ENCODE measurements at places on chromosomes 12 and 14.

DNA sequence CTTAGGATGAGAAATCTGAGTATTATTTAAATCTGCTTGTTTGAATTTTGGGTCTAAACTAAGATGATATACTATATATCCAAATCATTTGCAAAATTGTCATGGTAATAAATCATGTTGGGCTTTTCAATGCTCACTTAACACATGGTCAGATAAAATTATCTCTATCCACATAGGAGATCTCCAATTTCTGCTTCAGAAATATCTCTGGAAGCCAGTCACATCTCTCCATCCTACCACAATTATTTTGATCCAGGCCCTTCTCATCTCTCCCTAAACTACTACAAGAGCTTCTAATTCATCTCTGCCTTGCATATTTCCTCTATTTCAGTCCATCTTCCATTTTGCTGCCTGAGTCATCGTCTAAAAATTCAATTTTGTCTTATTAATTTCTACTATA is 3.8 kb downstream of the DCN start:
- no peak for DNase-seq

GRCh38 chr12:96486751-96487613 is 2.4 kb upstream of the CFAP54 start:
- DNase-seq, result no peak

- DNase-seq, result no peak
These were observed 475.5 kb downstream of the AACS start for GRCh38 chr12:125540580-125541204.

DNA sequence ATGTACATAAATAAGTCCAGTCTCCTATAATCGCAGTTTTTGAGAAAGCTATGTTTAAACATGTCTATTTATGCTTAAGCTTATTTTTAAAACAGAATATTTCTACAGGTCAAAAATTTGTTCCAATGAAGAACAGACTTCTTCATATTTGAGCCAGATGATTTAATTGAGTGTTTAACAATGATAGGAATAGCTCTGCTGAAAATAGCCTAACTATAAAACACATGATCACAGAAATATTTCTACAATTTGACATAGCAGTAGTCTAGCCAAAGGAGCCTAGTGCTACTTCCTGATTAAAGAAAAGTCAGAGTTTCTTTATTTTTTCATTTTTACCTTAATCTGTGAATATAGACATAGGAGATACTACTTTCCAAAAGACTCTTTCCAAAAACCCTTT is 29.4 kb downstream of the DCP1B start:
- DNase-seq, result no peak

DNA sequence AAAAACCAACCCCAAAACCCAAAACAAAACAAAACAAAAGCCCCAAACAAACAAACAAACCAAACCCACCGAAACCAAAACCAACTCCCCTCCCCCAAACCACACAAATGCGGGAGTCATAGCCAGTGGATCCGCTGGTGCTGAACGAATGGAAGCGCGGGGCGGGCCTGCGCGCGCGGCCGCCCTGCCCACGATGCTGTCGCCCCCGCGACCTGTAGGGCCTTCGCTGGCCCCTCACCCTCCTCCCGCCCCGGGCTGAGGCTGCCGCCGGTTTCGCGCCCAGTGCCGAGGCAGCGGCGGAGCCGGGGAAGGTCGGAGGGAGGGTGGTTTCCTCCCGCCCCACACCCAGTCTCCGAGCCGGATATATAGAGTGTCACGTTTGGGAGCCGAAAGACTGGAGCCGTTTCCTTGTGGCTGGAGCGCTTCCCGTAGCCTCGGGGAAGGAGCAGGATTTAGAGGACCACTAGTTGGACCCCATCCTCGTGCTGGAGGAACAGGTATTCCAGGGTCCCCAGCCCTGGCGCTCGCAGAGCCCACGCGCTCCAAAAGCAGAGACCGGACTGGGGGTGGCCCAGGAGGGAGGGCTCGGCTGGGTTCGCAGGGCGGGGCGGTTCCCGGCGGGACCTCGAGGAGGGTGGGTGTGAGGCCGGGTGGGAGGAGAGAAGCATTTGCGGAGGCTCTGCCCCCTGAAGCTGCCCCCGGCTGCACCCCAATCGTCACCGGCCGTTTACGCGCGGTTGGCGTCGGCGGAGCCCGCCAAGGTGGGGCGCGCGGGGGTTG is at the start of gene FAR2:
Gene FAR2 (plus strand): TSS at position 368 of the 780 bp plus-strand sequence. CDS start 121,172 bp downstream, outside the sequence.
- DNase-seq, result peak; percentile 58

- DNase-seq, result no peak
These were observed 125.3 kb upstream of the HIF1A start for GRCh38 chr14:61569812-61570548.

DNA sequence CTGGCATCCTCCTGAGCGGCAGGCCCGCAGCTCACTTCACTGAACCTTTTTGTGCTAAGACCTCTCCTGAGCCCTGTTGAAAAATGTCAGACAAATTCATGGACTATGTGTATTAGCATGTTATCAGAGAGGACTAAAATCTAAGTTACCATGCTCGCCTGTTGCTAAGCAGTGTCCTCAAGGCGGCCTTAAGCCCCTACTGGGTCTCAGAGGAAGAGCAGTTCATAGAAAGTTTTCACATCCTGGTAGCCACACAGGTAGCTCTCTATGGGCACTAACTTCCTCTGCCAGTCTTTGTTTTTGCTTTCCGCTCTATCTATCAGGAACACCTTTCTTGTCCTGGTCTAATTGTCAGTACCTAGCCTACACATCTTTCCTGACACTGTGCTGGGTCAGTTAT is 306.6 kb upstream of the MIS18BP1 start:
- no peak for DNase-seq

- no peak for DNase-seq
These were observed 18.3 kb downstream of the SLC25A47 start for GRCh38 chr14:100341301-100342031.

- no peak for DNase-seq
These were observed 72.4 kb downstream of the NT5DC3 start for GRCh38 chr12:103768467-103769123.

GRCh38 chr14:24307575-24308341 is at the start of gene CIDEB:
Gene CIDEB (minus strand): TSS chr14:24307977. CDS start chr14:24307858, 119 bp downstream.
- DNase-seq, result peak; percentile 77

DNA sequence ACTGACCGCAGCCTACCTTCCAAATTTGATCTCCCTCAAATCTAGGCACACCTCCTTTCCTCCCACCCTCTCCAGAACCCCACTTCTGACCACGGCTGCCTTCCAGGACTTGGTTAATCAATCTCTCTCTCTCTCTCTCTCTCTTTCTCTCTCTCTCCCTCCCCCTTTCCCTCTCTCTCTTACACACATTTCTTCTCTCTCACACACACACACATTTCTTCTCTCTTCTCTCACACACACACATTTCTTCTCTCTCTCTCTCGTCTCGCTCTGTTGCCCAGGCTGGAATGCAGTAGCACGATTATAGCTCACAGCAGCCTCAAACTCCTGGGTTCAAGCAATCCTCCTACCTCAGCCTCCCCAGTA is 521 bp upstream of the GMFB start:
- DNase-seq, result no peak

- DNase-seq, result no peak
These were observed 13.5 kb downstream of the PHETA1 start for GRCh38 chr12:111355201-111355925.

GRCh38 chr12:122137229-122137628 is 36.8 kb downstream of the IL31 start:
- peak; percentile 81 for DNase-seq

- no peak for DNase-seq
These were observed 19.4 kb upstream of the CNTN1 start for GRCh38 chr12:40672741-40673271.

- DNase-seq, result no peak
These were observed 4.4 kb upstream of the ASIC1 start for GRCh38 chr12:50052964-50053363.

DNA sequence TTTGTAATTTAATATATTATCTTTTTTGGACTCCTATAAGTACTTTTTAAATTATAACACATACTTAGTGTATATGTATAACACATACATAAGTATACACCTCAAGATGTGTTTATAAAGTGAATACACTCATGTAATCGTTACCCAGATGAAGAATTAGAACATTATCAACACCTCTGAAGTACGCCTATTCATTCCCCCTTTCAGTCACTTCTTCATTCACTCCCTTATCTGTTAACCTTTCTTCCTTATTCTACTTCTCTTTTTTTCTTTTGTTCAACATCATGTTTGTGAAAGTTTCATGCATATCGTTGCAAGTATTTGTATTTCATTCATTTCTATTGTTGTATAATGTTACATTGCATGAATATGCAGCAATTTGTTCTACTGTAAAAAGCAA is 98.5 kb downstream of the ARID2 start:
- DNase-seq, result no peak

- DNase-seq, result no peak
These were observed 1.4 kb upstream of the RNASE10 start for GRCh38 chr14:20503898-20504297.

GRCh38 chr12:92511786-92512185 is 191.0 kb upstream of the PLEKHG7 start:
- no peak for DNase-seq

DNA sequence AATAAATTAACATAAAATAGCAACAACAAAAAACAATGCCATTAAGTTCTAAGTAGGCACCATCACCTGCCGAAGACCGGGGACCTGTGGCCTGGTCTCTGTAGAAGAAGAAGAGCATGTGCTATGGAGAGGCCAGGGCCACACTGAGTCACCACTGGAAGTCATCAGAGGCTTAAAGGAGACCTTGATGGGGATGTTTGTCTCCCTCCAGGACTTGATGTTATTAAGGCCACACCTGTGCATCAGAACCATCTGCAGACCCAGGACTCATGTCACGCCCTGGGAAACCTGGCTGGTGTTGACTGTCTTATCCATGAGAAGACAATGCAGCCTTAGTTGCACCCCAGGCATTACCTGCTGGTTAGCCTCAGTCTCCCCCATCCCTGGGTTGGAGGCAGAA is 292.3 kb downstream of the AACS start:
- DNase-seq, result no peak

DNA sequence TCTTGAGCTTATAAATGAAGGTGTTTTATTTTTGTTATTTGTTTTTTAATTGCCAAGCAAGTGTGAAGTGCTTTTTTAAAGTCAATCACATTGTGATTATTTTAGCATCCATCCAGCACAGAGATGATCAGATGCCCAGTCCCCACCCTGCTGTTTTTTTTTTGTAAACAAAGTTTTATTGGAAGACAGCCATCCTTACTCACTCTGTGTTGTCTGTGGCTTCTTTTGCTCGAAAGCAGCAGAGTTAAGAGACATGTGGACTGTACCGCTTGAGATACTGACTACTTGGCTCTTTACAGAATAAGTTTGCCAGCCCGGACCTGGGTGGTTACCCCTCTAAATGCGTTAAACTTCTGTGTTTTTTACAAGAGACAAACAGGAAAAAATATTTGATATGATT is 30.9 kb upstream of the AMN start:
- DNase-seq, result no peak

DNA sequence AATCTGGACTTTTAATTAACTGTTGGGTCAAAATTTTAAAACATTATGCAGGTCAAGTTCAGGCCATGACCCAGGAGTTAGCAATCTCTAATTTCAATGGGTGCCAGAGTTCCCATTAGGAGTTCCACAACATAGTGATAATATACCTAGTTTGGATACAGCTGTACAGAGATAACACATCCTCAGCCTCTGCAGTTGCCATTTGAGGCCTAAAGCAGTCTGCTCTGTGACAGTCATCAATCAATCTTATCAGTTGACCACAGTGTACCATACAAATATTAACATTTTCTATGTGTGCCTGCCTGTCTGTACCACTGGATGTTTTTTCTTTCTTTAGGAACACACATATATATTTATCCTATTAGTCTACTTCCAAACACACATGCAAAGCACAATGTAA is 54.0 kb upstream of the BBS10 start:
- DNase-seq, result no peak

DNA sequence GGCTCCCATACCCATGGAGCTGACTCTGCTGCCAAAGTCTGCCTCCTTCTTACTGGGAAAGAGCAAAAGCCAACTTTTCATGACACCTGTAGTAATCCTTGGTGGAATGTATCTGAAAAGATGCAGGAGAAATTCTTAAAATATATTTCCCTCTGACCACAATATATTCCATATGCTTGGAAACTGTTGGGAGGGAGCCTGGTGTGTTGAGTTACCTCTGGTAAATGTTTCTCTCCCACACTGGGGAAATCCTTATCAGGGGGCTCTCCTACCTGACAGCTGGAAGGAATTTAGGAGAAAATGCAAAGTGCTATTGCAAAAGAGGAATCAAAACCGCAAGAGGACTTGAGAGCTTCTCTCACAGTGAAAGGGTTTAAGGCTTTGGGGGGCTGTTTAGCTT is 139.4 kb downstream of the TBX5 start:
- DNase-seq, result no peak

GRCh38 chr12:89101440-89101839 is 250.9 kb downstream of the DUSP6 start:
- DNase-seq, result no peak

DNA sequence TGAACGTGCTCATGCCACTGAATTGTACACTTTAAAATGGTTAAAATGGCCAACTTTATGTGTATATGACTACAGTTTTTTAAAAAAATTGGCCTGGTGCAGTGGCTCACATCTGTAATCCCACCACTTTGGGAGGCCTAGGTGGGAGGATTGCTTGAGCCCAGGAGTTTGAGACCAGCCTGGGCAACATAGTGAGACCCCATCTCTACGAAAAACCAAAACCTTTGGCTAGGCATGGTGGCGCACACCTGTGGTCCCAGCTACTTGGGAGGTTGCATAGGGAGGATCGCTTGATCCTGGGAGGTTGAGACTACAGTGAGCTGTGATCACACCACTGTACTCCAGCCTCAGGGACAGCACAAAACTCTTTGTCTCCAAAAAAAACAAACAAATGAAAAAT is 5.3 kb downstream of the BRI3BP start:
- no peak for DNase-seq

DNA sequence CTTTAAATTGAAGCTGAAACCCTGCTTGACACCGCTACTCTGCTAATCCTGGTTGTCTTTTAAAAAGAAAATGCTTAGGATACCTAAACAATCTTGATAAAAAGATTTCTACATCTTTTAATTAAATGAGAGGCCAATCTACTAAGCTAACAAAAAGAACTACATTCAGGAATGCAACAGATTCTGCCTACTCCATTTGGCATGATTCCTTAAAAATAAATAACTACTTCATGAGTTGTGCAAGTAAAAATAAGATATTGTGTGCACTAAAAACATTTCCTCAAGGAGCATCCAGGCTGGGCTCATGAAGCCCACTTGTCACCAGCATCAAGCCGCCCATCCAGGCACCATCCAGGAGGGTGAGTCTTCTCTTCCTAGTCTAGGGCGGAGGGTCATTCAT is 197.5 kb downstream of the PAX9 start:
- DNase-seq, result no peak

- DNase-seq, result peak; percentile 61
These were observed 1.8 kb upstream of the AQP5 start for GRCh38 chr12:49959685-49960473.

GRCh38 chr12:105272814-105273416 is 36.9 kb upstream of the APPL2 start:
- no peak for DNase-seq

GRCh38 chr14:58699681-58700205 is 62.0 kb downstream of the DACT1 start:
- DNase-seq, result no peak

Data from WTC11 (cell line).